ENCODE measurements at places on chromosomes 16 and 17. TPM values are rescaled to one million over a fixed set of nuclear protein-coding genes. Genes with fewer than 3 reads are reported as not detected.

KCNH4 gene
- total RNA-seq: 0.35 TPM

C16orf86 gene
- total RNA-seq: 7.7 TPM

KRT16 gene
- total RNA-seq: not detected

DNA sequence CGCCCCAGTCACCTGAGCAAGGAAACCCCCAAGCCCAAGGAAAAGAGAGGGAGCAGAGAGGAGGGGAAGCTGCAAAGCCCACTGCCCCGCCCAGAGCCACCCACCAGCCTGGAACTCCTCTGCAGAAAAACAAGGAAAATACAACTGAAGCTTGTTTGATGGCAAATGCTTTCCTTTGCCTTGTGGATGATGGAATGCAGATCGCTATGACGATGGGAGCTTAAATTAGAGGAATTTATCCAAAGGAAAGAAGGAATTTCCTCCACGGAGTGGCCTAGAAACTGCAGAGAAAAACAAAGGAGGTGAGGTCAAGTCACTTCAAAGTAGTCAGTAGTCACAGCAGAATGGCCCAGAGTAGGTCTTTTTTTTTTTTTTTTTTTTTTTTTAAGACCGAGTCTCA lies 31.5 kb upstream of the ASGR2 start:
- DNase-seq: no peak

- DNase-seq: no peak
Measured at GRCh38 chr16:57801809-57802340, 416 bp downstream of the KIFC3 start.

- no peak for DNase-seq
Measured at GRCh38 chr17:73091770-73092522, 542 bp downstream of the SLC39A11 start.

DNA sequence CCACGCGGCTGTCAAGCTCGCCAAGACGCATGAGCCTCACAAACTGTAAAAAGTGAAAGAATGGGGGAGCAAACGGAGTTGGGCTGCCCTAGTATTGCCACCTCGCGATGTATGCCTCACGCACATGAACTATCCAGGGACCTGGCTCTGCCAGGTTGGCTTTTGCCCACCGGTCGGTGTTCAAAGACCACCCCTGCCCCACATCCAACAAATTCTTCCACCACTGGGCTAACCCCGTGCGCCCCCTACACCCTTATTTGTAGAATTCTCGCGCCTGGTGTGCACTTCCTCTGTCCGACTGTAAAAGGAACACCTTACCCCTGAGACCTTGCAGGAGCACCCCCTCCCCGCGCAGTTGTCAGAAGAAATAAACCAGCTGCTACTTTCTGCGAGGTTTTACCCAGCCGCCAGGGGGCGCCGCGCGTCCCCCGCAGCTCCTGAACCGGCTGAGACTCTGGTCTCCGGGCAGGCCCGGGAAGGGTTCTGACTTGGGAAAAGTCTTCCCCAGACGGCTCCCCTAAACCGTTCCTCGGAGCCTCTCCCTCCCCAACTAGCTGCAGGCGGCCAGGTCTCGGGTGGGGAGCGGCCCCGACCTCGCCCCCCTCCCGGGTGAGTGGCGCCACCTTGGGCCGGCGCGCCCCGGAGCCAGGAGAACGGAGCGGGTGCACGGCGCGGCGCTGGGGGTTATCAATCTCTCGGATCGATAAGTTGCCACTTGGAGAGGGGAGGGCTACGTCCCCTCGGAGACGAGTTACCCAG lies 1.7 kb upstream of the ZNF423 start:
- no peak for DNase-seq

- DNase-seq: no peak
Measured at GRCh38 chr16:1530349-1530882, 3.0 kb upstream of the TMEM204 start.

DNA sequence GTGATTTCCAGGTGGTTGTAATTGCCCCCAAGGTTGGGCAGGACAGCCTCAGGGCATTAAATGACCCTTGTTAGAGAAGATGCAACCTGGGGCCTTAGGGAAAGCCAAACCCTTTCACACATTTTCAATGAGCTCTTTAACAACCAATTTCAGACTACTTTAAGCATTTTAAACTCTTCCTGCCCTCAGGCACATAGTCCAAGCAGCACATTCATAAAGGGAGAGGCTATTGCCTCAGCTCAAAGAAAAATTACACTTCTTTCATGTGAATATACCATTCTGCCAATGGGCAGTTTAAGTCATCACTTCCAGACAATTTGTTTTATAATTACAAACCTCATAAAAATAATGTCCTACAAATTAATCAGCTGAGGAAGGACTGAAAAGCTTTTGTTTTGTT lies 544.5 kb downstream of the NPIPA7 start:
- no peak for DNase-seq

GRCh38 chr17:81603846-81604610 lies 32.9 kb downstream of the NPLOC4 start:
- DNase-seq: no peak

- DNase-seq: no peak
Measured at GRCh38 chr17:43608313-43608712, 53.4 kb downstream of the MEOX1 start.

DNA sequence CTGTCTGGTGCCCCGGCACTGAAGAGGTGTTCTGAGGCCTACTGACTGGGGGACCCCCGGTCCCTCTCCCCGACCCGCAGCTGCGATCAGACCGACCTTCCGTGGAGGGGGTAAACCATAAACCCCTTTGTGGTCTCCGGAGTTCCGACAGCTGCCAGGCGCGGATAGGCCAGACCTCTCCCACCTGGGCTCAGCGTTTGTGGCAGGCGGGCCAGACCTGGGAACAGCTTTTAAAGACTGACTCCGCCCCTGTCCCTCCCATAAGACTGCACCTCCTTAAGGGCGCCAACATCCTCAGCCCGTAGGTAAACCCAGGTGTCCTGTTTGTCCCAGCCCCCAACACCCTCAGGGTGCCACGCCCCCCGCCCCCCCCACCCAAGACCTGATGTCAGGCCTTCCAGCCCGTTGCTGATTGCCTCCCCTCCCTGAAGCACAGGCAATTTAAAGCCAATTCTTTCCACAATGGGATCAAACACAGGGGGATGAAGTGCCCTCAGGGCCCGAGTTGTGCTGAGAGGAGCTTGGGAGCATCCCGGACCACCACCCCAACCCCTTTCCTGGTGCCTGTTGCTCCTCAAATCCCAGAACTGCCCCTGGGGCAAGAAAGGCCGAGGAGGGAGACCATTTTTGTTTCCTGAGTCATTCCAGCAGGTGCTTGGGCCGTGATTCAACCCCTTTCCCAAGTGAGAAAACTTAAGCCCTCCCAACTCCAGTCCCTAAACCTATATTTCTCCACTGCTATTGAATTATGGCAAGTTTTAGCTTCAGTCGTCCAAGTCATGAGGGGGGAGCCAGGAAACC lies at the start of gene SOX15:
SOX15 (minus strand) TSS at position 204 of the 801 bp plus-strand sequence. CDS start 418 bp downstream, outside the sequence.
- no peak for DNase-seq

All from right atrium auricular region (tissue), 2 donors.